SIG-M5 (cell line): ENCODE measurements at places on chromosomes 5 and 9.

- DNase-seq: no peak
These were observed 2.3 kb upstream of the ZNF782 start for GRCh38 chr9:96856363-96857286.

GRCh38 chr9:123894822-123895221, 35.1 kb downstream of the DENND1A start:
- DNase-seq: no peak

DNA sequence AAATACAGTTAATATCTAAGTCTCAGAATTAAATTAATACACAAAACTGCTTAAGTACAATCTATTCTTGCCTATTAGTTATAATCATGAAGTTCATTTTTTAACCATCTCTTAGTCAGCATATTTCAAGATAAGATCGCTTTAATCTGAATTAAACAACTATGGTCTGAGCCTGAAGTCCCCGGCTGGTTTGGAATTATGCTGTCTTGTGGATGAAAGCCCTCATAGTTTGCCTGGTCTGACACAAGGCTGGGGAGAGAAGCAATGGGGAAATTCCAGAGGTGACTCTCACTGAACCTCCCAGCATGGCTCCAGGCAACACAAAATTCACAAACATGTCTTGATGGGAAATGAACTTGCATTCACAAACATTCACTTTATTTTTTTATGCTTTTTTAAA, 28.0 kb upstream of the GRAMD2B start:
- DNase-seq: no peak

DNA sequence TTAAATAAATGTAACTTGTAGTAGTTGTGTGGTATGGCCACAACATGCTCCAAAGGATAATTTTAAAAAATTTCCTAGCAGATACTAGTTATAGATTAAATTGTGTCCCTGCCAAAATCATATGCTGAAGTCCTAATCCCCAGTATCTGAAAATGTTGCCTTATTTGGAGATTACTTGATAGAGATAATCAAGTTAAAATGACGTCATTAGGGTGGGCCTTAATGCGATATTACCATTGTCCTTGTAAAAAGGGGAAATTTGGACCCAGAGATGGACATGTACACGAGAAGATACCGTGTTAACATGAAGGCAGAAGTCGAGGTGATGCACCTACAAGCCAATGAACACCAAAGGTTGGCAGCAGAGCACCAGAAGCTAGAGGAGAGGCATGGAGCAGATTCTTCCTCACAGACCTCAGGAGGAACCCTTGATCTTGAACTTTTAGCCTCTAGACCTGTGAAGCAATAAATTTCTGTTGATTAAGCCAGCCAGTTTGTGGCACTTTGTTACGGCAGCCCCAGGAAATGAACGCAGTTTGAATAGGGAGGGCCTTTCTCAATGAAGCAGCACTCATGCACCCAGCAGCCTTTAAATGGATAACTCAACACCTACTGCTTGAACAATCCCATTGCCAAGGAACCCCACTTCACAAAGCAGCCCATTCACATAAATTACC, 148.9 kb downstream of the ARHGAP26 start:
- DNase-seq: no peak

DNA sequence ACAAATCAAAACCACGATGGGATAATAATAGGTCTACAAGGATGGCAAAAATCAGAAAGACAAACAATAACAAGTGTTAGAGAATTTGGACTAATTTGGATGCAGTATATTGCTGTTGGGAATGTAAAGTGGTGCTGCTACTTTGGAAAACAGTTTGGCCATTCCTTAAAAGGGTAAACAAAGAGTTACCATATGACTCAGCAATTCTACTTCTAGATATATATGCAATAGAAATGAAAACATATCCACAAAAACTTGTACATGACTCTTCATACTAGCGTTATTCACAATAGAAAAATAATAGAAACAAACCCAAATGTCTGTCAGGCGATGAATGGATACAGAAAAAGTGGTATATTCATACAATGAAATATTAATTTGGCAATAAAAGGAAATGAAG, 58.3 kb downstream of the JAK2 start:
- DNase-seq: no peak

DNA sequence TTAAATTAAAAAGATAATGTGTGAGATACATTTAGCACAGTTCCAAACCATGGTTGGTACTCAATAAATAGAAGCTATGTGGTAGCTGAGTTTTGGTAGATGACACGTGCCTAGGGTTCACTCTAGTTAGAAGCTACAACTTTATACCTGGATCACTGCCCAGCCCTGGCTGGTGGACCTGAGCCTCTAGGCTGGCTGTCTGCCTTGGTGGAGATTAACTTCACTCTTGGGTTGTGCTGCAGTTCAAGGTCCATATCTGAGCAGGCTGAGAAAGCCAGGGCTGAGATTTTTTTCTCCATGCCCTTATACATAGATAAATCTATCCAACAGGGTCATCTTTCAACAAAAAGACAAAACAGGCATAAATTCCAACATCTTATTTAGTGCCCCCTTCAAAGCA, 44.6 kb upstream of the SPDL1 start:
- no peak for DNase-seq

GRCh38 chr9:95777136-95777535, 98.4 kb upstream of the ERCC6L2 start:
- no peak for DNase-seq

DNA sequence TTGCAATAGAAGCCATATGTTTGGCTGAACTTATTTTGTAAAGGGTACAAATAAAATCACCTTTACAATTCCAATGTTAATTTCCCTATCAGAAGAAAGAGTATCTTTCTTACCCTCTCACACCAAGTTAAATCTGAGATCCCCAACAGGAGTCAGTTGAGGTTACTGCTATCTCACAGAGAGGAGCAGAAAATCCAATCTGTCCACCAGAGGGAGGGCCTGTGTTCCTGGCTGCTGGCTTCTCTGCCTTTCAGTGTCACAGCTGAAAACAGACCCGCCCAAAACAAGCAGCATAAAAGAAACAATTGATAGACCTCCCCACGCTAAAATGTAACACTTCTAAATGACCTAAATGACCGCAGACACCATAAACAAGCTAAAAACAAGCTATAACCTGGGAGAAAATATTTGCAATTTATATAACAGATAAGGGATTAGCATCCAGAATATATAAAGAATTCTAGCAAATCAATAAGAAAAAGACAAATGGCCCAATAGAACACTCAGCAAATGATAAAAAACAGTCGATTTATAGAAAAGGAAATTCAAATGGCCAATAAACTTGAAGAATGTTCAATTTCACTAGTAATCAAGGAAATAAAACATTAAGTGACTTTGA, 24.5 kb upstream of the MVB12B start:
- no peak for DNase-seq

- DNase-seq: no peak
These were observed 102.9 kb upstream of the PPP1R26 start for GRCh38 chr9:135376511-135377265.

GRCh38 chr9:82254646-82255367, 266.2 kb downstream of the SPATA31D1 start:
- DNase-seq: no peak

- DNase-seq: no peak
These were observed 21.7 kb upstream of the RNF130 start for GRCh38 chr5:180093241-180093640.

GRCh38 chr5:107604146-107604910, 66.4 kb downstream of the EFNA5 start:
- no peak for DNase-seq

DNA sequence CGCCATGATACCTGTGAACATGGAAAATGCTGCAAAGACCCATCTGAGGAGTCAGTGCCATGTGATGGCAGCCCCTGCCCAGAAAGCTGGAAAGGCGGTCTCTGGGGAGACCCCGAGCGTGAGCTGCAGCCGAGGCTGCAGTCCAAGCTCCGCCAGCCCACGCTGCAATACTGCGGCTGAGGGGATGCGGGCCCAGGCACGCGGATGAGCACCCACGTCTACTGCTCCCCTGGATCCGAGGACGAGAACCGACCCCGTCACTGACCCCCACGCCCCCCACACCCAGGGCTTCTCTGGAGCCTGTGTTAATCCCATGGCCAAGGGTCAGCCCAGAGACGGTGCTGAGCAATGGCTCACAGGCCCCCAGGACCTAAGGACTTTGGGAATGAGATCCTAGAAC, 32.4 kb downstream of the SLC12A7 start:
- DNase-seq: no peak

GRCh38 chr5:73812457-73812856, 186.5 kb downstream of the ARHGEF28 start:
- no peak for DNase-seq

DNA sequence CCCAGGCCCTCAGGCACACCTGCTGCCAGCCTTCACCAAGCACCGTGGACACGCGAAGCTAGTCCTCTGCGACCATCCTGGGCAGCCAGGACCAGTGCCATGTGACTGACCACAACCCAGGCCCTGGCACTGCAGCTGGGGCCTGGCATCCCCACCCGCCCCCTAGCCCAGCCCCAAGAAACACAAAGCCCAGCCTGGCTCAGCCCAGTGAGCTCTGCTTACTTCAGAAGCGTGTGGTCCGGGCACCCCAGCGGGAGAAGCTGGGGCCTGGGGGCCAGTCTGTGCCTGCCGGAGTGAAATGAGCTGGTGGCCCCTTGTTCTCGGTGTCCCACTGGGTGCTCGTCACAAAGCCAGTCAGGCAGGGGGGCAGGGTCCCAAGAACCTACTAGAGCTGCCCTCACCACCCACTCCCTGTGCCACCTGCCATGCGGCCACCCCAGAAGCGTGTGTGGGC, 87.9 kb downstream of the KCNT1 start:
- no peak for DNase-seq

DNA sequence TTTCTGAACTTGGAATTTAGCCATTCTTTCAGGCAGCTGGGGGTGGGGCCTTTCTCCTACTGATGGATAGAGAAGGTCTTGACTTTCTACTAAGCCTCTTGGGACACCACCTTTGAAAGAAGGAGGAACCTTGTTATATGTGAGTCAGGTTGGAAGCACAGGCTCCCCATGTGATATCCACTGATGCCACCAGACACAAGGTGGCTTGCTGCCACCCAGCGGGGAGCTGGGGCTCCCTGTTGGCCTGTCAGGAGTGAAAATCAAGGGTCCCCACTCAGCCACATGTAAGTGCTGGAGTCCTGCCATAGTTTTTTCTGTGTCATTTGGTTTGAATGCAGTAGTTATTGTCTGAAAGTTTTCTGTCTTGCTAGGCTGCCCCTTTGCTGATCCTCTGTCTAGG, 252.4 kb upstream of the NFIL3 start:
- DNase-seq: no peak

DNA sequence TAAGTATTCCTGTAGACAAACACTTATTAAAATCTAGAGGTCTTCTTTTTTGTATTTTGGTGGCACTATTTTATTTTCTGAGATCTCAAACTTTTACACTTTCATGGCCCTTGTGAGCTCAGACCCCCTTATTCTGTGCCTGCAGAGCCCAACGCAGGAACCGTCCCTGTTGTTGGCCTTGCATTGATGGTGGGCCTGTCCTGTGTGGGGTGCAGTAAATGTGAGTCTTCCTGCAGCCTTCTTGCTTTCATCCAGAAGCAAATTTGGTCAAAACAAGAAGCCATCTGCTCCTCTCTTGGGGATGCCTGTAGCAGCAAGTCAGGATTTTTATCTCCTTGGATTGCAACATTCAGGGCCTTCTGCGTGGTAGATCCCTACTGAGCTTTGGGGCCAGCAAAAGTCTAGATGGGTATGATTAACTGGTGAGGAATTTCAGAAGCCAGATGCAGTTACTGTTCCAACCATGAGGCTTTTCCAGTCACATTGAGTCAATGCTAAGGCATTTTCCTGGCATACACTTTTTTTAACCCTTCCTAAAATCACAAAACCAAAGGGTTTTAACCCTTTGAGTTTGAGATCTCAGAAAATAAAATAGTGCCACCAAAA, 31.7 kb downstream of the BASP1 start:
- DNase-seq: no peak

GRCh38 chr5:79697222-79698170, 7.9 kb downstream of the CMYA5 start:
- DNase-seq: peak; percentile 56

DNA sequence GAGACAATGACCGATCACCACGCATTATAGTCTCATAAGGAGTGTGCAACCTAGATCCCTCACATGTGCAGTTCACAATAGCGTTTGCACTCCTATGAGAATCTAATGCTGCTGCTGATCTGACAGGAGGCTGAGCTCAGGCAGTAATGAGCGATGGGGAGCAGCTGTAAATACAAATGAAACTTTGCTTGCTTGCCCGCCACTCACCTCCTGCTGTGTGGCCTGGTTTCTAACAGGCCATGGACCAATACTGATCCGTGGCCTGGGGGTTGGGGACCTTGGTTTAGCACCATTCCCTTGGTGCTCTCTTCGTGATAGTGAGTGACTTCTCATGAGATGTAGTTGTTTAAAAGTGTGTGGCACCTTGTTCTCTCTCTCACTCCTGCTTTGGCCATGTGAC, 50.2 kb downstream of the PRLR start:
- no peak for DNase-seq

DNA sequence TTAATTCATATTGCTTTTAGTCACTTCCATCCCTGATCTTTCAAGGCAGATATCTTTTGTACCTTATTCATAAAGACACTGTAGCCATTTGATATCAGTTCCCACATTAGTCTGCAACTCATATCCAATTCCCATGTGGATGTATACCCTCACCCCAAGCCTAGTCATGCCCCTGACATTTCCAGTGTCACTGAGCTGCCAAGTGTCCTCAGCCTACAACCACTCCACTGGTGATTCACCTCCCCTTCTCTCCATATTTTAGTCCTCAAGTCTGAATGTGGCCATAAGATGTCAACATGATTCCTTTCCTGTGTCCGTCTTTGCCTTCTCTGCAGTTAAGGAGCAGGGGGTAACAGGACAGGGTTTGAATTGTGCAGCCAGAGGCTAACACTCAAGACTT, 346.9 kb downstream of the RAB3C start:
- DNase-seq: no peak

DNA sequence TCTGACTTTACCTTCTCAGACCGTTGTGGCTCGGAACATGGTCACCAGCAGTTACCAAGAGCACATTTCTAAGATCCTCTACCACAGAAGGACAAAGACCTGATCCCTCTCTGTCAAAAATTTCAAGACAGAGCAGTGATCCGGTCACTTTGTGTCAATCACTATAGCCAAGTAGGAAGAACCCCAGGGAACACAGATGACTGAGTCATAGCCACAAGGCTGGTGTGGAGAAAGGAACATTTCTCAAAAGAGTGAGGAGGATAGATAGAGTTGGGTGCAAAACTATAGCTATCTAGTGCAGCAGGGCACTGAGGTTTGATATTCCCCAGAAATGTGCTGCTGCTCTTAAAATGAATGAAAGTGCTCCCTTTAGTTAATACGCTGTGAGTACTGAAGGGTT, 130.7 kb upstream of the SMIM23 start:
- no peak for DNase-seq

DNA sequence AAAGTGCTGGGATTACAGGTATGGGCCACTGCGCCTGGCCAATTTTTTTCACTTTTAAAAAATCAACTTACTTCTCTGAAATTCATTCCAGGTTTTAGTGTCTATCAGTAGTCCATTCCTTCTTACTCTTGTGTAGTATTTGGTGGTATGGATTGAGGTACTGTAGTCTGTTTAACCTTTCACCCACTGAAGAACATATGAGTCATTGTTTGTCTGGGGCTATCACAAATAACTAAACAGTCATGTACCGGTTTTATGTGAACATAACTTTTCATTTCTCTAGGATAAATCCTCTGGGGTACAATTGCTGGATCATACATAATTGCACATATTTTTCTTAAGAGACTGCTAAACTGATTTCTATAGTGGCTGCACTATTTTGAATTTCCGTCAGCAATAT, 1188.0 kb upstream of the CDH9 start:
- DNase-seq: no peak

- no peak for DNase-seq
These were observed 51.2 kb downstream of the MAPKAP1 start for GRCh38 chr9:125655691-125656410.

GRCh38 chr5:75275756-75276155, 39.1 kb upstream of the ANKRD31 start:
- DNase-seq: no peak
